Activated CD4-positive, alpha-beta memory T cell treated with anti-CD3 and anti-CD28 coated beads, Interleukin-2, amount 10 ng/mL, durations not matched to agents 7 days and 5 days (primary cell): ENCODE measurements at places on chromosomes 12 and 14. TPM values are rescaled to one million over a fixed set of nuclear protein-coding genes. Genes with fewer than 3 reads are reported as not detected.

Gene LRIG3
- total RNA-seq: 0.18 TPM

Gene RPL10L
- total RNA-seq: not detected

Gene SLC4A8
- total RNA-seq: 5.4 TPM

Gene NKX2-8
- total RNA-seq: not detected

Gene PTPRQ
- total RNA-seq: not detected

Gene NINJ2
- 13.1 TPM for total RNA-seq

Gene KRT71
- total RNA-seq: not detected

Gene WIF1
- total RNA-seq: not detected

Gene KSR2
- total RNA-seq: not detected

Gene MMP19
- total RNA-seq: not detected

Gene OR6C2
- not detected for total RNA-seq

Gene BMP4
- total RNA-seq: 0.58 TPM

Gene ACSM4
- not detected for total RNA-seq

Gene ANO2
- total RNA-seq: not detected

Gene CLEC4A
- total RNA-seq: 0.50 TPM

Gene TEX52
- total RNA-seq: not detected

Gene SLC41A2
- total RNA-seq: 8.1 TPM

Gene INHBC
- not detected for total RNA-seq

Gene PACS2
- 28.3 TPM for total RNA-seq

Gene C1QL4
- not detected for total RNA-seq

Gene DDHD1
- 53.6 TPM for total RNA-seq

Gene MRPS35
- total RNA-seq: 31.8 TPM

Gene C12orf60
- total RNA-seq: 2.0 TPM

Gene EFCAB11
- total RNA-seq: 9.6 TPM

Gene ADGRD1
- total RNA-seq: 0.23 TPM

Gene MANSC4
- not detected for total RNA-seq

Gene PLEKHH1
- 0.63 TPM for total RNA-seq

Gene IL31
- total RNA-seq: not detected

Gene GPR137C
- 0.88 TPM for total RNA-seq

Gene DIO3
- total RNA-seq: not detected

Gene C12orf50
- not detected for total RNA-seq

Gene INHBE
- 0.08 TPM for total RNA-seq

Gene FBLN5
- 2.0 TPM for total RNA-seq

Gene EGLN3
- total RNA-seq: 10.9 TPM
